ENCODE measurements at places on chromosomes 5 and 9.

DNA sequence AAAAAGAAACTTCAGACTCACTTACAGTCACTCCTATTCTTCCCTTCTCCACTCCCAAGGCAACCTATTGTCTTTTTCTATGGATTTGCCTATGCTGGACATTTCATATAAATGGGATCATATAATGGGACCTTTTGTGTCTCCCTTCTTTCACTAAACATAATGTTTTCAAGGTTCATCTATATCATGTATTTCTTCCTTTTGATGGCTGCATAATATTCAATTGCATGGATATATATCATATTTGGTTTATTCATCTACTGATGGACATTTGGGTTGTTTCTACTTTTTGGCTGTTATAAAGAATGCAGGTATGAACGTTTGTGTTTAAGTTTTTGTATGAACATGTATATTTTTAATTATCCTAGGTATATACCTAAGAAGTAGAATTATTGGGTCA lies 30.6 kb downstream of the ANKHD1 start:
- no peak for DNase-seq

DNA sequence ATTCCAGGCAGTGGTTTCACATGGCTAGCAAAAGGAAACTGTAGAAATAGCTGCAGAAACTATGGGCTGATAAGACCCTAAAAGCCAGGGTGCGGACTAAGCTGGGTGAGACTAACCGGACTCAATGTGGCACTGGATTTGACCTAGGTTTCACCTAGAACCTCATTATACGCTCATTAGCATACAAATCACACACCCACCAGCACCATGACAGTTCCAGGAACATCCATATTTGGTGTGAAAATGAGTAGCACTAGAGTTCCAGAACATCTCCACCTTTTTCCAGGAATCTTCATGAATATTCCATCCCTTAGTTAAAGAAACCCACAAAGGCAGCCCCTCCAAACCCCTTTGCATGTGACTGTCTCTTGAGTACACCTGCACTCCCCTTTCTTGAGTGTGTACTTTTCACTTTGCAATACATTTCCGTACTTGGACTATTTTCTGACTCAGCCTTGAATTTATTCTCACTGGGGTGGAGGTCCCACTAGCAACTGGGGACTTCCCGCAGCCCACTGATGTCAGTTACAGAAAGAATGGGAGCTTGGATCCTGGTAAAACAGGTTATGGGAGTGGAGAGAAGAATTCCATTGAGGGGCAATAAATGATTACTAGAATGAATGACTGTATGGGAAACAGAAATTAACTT lies 58.0 kb upstream of the SPATA31C2 start:
- DNase-seq: no peak

- DNase-seq: no peak
Observed at GRCh38 chr5:158407824-158408195, 548.9 kb upstream of the CLINT1 start.

GRCh38 chr9:114677418-114677817 lies 4.6 kb downstream of the TEX48 start:
- peak; percentile 91 for DNase-seq

- peak; percentile 45 for DNase-seq
Observed at GRCh38 chr9:96071076-96071814, 195.8 kb downstream of the ERCC6L2 start.

DNA sequence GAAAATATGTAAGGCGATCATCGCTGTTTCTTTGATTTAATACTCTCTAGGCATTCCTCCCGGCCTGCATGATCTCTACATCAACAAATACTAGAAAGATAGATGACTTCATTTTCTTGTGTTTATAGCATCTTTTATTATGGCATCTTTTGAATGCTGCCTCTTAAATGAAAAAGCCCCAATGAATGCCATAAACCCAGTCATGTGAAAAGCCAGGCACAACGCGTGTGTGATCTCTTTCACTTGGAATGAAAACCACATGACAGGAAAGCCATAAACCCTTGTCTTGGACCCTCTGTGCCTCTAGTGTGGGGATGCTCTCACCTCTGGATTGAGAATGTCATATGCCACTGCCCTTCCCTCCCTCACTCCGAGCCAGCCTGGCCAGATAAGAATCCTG lies 476.2 kb downstream of the SEMA5A start:
- no peak for DNase-seq

- DNase-seq: no peak
Observed at GRCh38 chr9:137647096-137647714, 28.4 kb downstream of the EHMT1 start.

DNA sequence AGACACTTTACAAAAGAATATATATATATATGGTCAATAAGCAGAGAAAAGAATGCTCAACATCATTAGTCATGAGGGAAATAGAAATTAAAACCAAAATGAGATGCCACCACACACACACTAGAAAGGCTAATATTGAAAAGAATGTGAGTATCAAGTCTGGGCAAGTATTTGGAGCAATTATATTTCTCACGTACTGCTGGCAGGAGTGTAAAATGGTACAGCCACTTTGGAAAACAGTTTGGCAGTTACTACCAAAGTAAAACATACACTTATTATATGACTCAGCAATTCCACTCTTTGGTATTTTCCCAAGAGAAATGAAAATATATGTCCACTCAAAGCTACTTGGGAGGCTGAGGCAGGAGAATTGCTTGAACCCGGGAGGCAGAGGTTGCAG lies 29.8 kb downstream of the NEUROG1 start:
- DNase-seq: no peak

DNA sequence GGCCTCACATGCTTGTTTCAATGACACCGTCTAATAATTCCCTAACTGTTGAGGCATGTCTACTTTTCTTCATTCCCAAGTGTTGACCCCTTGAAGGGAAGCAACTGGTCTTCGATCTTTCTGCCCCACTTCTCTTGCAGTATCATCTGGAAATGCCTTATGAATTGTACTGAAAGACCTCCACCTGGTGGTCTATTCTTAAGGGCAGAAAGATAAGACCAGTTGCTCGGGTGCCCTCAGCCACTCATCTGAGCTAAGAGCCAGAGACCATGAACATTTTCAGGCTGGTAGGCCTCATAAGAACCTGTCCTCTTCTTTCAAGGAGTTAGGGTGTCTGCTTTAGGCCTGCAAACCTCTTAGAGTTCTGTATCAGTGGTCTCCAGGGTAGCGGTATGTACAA lies 542.5 kb downstream of the CTNND2 start:
- DNase-seq: no peak

DNA sequence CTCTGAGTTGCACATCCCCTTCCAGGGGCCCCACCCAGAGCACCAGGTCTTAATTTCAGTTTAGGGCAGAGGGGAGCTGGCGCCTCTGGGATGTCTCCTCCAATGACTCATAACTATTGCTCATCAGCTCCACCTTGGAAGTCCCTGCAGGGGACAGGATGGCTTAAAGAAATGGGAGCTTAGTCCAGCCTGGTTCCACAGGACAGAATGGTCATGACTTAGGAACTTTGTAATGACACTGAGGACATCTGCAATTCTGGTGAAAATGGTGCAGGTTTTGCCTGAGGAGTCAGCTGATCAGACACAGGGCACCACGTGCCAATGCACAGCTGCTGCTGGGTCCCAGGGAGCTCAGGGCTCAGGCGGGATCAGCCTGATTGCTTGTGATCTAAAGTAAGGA lies 16.4 kb upstream of the PPP1R26 start:
- DNase-seq: peak; percentile 56

DNA sequence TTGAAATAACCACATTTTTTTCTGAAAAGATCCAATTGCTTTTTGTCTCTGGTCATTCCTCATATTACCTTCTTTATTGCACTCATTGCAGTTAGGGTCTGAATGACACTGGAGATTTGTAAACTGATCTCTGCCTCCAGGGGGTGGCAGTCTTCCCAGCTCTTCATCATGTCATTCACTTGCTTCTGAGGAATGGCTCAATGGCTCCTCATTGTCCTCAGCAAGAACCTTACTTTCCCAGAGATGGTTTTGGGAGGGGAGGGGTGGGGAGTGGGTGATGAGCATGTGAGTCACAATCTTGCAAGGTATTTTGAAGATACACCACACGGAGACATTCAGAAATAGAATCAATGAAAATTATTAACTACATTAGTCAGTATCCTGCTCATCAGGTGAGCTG lies 159.8 kb upstream of the GAS1 start:
- DNase-seq: no peak

- no peak for DNase-seq
Observed at GRCh38 chr9:35350827-35351549, 138.9 kb upstream of the RUSC2 start.

DNA sequence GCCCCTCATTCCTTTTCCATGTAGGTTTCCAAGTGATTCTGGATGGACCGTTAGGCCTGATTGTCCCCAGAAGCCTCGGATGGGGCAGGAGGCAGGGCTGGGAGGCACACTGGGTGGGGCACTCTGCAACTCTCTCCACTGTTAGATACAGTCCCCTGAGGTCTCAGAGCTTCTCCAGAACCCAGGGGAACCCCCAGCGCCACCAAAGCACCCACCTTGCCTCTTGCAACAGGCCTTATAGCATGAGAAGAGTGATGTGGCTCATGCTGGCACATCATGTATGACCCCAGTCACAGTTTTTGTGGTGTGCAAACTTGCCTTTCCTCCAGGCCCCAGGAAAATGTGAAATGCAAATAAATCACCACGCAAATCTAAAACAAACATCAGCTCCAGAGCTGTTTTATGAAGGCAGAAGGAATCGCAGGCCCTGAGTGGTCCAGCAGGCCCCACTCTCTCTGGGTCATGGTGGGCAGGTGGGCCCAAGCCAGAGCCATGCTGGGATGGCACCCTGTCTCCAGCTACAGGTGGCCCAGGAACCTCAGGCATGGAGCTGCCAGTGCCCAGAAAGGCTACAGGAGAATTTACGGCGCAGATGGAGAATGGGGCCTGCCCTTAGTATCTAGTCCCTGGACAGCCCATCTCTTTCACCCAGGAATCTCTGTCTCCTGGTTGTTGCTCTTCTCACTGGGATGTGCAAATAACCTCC lies 36.3 kb upstream of the CDKN2AIPNL start:
- DNase-seq: no peak

- DNase-seq: peak; percentile 84
Observed at GRCh38 chr9:109012876-109013678, at the start of gene CTNNAL1. CTNNAL1 (minus strand) TSS chr9:109013499; CDS start chr9:109013442, 57 bp downstream.

DNA sequence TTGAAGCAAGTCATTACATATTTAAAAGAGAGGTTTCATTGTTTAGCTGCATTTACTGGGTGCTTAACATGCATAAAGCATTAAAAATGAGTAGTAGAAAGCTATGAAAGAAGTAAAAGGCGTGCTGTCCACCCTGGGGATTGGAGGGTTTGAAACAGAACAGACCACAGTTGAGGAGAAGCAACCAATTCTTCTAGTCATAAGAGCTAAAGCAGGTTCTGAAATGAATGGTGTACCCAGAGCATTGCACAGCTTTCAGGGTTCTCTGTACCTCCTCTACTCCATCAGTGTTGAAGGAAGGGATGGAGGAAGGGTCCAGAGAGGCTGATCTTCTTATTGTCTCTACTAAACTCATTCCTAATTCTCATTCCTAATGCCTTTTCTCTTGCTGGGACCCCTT lies 68.9 kb downstream of the SH3RF2 start:
- no peak for DNase-seq

- no peak for DNase-seq
Observed at GRCh38 chr9:136720251-136720897, 8.0 kb downstream of the DIPK1B start.

- DNase-seq: no peak
Observed at GRCh38 chr9:18721267-18721994, 247.5 kb downstream of the ADAMTSL1 start.

DNA sequence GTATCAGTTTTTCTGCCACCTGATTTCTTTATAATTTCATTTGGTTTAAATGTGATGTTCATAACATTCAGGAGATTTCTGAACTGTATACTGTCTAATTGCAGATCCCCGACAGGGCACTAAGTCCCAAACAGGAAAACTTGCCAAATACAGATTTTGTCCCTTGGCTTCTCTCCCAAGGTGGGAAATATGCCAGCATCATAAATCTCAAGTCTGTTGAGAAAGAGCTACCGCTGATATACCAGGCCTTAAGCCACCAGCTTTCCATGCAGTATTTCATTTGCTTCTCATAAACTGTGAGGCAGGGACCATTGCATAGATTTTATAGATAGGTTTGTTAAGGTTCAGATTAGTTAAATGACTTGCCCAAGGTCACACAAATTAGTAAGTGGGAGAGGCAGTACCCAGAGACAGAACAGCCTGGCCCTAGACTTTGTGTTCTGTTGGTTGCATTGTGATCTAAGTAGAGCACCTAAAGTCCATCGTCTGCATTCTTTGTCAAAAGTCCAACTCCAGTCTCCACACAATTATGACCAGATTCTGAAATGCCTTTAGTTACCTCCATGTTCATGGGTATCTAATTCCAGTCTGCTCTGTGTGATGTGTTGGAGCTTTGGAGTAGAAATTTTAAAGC lies 16.2 kb downstream of the GPR21 start:
- DNase-seq: peak; percentile 35

DNA sequence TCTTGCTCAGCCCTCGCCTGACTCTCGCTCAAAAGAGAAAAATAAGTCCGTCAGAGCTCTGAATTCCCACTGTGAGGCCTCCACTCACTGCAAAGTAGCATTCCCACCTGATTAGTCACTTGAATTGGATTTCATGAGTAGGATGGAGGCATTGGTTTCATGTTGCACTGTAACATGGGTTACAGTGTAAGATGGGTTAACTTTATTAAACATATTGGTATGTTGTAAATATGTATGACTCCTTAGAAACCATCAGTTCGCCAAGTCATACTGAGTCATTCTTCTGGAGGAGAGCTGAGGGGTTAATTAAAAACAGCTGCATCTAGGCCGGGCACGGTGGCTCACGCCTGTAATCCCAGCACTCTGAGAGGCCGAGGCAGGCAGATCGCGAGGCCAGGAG lies 93.8 kb upstream of the BNC2 start:
- peak; percentile 54 for DNase-seq

DNA sequence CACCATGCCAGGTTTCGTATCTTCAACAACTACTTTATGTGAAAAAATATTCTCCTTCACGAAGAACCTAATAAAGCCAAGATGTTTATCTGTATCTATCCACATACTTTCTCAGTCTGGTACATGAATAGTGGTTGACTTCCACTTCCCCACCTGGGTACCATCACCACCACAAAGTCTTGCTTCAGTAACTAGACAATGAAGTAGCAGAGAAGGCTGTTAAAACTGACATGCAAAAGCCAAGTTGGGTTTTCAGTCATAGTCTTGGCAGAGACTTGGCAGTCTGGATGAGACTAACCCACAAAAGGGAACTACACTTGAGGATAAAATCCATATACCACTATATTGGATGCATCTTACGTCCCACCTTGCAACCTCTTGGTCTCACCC lies 5.0 kb downstream of the P4HA2 start:
- DNase-seq: no peak

DNA sequence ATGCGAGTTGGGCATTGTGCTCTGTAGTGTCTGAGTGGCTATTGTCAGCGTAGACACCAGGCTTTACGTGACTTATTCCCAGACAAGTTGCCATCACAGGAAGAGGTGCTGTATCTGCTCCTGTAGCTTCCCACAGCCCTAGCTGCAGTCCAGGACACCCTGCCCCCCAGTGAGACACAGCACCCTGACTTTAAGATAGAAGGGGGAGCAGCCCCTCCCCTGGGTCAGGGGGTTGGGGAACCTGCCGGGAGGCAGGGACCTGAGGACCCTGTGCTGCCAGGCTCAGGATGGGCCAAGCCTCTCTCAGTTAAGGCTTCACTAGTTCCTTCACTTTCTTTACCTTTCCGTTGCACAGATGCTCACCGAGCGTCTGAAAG lies 75.4 kb downstream of the NEK6 start:
- no peak for DNase-seq
